T-helper 22 cell (primary cell): ENCODE measurements at places on chromosomes 13 and 19.

- no peak for DNase-seq
Measured at GRCh38 chr13:110890279-110891165, 24.3 kb downstream of the ANKRD10 start.

DNA sequence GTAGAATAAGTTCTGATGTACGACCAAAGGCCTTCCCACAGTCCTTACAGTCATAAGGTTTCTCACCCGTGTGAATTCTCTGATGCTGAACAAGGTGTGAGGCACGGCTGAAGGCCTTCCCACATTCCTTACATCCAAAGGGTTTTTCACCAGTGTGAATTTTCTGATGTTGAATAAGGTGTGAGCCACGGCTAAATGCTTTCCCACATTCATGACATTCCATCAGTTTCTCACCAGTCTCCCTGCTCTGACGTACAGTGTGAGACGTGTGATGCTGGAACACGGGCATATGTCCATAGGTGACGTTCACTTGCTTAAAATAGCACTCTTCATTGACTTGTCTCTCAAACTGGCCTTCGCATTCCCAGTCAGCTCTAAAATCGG lies 31.0 kb upstream of the COX7A1 start:
- no peak for DNase-seq

GRCh38 chr13:96223231-96223630 lies 133.3 kb downstream of the HS6ST3 start:
- DNase-seq = no peak

DNA sequence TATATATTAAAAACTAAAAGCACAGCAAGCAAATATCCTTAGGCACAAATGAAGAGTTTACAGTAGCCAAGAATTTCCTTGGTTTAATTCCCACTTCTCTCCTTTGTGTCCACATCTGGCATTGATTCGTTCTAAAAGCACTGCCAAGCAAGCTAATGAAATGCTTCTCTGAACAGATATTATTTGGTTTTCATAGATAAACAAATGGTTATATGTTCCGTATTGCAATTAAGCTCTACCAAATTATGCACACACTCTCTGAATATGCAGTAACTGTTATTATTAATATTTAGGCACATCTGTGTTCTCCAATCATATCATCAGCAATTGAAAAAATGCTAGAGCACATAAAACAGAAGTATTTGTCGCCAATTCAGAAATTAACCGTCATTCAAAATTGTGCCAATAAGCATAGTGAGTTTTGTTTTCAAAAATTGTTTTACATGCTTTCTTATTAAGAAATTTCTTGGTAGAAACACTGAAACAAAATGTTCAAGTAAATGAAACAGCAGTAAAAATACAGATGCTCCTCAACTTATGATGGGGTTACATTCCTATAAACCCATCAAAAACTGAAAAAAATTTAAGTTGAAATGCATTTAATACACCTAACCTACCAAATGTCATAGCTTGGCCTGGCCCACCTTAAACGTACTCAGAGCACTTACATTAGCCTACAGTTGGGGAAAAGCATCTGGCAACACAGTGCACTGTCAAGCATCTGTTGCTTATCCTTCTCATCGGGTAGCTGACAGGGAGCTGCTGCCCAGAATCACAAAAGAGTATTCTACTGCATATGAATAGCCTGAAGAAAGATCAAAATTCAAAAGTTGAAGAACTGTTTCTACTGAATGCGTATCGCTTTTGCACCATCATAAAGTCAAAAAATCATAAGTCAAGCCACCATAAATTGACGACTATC lies 2134.7 kb downstream of the PCDH9 start:
- no peak for DNase-seq

DNA sequence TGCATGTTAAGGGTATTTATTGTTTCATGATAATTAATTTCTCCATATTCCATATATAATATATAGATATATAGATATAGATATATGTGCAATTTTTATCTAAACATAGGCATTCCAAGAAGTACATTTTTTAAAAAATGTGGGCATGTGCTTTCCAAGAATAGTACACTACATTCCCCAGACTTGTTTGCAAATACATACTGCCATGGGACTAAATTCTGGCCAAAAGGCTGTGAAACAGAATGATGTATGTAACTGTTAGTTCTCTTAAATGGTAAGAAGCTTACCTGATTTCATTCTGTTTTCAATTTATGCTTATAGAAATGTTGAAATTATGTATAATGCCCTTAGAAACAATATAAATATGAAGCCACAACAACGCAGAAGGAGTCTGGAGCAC lies 503.2 kb upstream of the SPRY2 start:
- no peak for DNase-seq

DNA sequence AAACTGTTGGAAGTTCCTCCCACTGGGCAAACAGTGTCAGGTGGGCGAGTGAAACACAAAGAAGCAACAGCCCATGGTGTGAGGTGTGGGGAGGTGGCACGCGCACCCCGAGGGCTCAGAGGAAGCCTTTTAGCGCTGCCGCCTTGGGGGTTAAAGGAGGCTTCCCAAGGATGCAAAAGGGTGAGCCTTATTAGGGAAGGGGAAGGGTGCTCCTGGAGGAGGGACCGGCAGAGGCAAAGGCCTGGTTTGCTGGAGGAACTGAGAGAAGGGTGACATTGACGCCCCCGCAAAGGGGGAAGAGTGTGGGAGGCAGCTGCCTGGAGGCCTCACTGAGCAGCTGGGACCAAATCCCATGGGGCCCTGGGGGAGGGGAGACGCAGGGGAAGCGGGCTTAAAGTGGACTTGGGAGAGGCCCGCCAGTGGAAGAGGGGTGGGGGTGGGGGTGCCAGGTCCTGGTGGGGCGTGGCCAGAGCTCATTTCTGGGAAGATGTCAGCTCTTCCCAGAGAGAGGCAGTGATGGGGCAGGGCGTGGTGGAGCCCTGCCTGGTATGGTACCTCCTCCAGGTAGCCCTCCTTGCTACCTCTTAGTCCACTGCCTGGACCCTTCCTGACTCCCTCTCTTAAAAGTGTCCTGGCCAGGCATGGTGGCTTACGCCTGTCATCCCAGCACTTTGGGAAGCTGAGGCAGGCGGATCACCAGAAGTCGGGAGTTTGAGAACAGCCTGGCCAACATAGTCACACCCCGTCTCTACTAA lies 12.0 kb upstream of the FCHO1 start:
- no peak for DNase-seq

GRCh38 chr19:372306-372890 lies 27.8 kb upstream of the MIER2 start:
- no peak for DNase-seq

GRCh38 chr19:42131149-42132029 lies 857 bp downstream of the POU2F2 start:
- DNase-seq = no peak

DNA sequence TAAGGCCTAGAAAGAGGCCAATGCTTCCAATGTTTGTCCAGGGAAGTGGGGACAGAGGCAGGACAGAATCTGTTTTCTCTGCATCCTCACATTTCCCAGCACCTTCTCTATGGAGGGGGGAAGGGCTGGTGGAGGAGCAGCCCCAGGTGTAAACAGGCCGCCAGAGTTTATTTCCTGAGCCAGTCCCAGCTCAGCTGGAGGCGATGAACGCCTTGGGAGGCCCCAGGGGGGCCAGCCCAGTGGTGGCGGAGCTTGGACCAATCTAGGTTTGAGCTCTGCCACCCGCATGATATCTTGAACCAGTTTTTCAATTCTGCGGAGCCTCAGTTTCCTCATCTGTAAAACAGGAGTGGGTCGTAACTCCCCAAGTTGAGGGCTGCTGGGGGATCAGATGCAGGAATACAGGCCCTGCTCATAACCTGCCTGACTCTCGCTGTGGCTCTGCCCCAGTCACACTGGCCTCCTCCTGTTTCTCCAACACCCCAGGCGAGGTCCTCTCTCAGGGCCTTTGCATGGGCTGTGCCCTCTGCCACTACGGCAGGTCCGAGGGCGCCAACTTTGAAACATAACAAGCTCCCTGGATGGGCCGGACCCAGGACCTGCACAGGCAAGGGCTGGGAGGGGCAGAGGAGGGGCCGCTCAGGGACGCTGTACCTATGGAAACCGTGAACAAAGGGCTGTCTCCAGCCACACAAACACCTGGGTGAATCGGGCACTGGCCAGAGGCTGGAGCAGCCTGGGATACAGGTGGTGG lies 1.1 kb downstream of the TNFAIP8L1 start:
- no peak for DNase-seq

- no peak for DNase-seq
Measured at GRCh38 chr13:113907635-113908617, 44.0 kb upstream of the GAS6 start.

DNA sequence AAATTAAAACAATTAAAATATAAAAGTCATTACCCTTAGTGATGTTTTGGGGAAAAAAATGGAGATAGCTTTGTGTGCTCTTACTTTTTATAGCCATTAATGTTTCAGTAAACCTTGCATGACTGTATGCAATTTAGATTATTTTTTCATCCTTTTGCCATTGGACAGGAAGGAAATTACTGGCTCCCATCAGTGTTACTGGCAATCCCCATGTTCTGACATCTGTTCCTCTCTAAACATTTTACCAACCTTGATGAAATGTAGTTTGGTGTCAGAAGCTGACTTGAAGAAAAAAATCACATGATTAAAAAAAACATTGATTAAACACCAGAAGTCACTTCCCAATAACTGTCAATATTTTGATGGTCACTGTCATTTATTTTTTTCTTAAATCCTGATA lies 52.3 kb upstream of the ZNF536 start:
- no peak for DNase-seq
